ENCODE measurements at places on chromosomes 1 and 21.

- DNase-seq: no peak
Measured at GRCh38 chr1:182699393-182700350, 15.3 kb upstream of the RGS8 start.

- no peak for DNase-seq
Measured at GRCh38 chr1:21577324-21577723, 68.1 kb downstream of the ALPL start.

- no peak for DNase-seq
Measured at GRCh38 chr1:204027446-204027845, 45.5 kb upstream of the SOX13 start.

GRCh38 chr1:23081376-23081775, 62.1 kb downstream of the KDM1A start:
- DNase-seq: no peak

GRCh38 chr21:28447462-28447861, 545.2 kb downstream of the LTN1 start:
- DNase-seq: no peak

DNA sequence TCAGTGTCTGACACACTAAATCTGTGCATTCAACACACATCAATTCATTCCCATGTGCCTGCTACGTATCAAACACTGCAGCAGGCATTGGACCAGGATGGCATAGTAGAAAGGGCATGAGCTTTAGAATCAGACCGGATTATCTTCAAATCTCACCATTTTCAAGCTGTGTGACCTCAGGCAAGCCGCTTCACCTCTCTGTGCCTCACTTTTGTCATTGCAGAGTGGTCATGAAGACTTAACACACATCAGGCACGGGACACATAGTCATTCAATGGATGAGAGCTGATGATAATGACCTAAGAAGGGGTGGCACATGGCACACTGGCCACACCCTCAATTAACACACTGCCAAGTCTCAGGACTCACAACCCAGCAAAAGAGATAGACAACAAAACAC, 46.8 kb downstream of the KLHDC7A start:
- DNase-seq: no peak

DNA sequence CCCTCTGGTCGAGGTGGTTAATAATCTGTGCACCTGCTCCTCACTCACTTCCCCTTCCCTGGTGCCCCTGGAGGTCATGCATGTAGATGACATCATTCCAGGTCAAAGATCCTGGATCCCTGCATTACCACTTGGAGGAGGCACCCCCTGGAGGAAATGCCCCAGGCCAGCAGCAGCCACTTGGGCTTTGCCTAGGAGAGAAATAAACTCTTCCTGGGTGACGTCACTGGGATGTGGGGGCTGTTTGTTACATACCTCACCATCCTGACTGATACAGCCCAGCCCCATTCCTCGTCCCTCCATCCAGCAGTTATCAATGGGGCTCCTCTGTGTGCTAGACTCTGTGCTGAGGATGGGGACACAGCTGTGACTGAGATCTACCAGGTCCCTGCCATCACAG, 433.6 kb downstream of the PTPRU start:
- no peak for DNase-seq

DNA sequence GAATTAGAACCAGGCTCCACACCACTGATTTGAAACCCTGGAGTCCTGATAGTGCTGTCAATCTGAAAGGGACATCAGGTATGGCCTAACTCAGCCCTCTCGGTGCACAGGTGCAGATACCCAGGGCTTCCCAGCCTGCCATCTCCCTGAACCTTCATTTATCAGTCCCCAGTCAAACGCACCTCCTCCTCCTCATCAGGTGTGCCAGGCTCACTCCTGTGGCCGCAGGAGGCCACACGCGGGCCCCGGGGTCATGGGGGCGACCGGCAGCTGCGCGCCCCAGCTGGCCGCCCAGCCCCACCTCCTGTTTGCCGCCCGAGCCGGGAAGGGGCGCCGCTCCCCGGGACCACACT, 572 bp downstream of the FUCA1 start:
- DNase-seq: no peak

DNA sequence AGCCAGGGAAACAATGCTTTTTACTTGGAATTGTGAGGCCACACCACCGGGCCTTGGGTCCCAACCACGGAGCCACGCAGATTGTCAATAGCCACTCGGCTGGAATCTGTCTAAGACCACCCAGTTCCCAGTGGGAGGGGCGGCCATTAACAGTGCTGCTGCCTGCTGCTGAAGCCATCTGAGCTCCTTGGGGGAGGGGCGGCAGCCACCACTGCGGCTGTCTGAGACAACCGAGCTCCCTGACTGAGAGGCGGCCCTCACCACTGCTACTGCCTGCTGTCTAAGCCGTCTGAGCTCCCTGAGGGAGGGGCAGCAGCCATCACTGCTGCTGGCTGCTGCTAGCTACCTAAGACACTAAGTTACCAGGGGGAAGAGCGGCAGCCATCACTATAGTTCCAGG, 64.3 kb downstream of the DMRTA2 start:
- DNase-seq: no peak

- DNase-seq: no peak
Measured at GRCh38 chr1:15212216-15212953, 34.6 kb upstream of the FHAD1 start.

DNA sequence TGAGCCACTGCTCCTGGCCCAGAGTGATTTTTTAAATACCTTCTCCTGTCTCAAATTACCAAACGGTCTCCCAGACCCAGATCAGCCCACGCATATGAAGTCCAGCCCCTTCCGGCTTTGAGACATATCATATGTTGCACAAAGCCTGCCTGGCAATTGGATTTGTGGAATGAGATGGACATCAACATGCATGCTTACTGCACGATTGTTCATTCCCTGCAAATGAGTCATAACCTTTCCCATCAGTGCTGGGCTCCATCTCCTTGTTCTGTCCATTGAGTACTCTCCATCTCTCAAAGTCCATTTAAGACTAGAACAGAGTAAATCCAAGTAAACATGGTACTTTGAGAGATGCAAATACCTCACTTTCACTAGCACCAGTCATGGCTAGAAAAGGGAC, 612.2 kb upstream of the USP24 start:
- DNase-seq: no peak

- no peak for DNase-seq
Measured at GRCh38 chr1:119783354-119784185, 14.9 kb upstream of the HMGCS2 start.

GRCh38 chr1:23701996-23702395, 10.4 kb downstream of the RPL11 start:
- DNase-seq: no peak

GRCh38 chr1:99777752-99778151, 11.3 kb upstream of the FRRS1 start:
- no peak for DNase-seq

DNA sequence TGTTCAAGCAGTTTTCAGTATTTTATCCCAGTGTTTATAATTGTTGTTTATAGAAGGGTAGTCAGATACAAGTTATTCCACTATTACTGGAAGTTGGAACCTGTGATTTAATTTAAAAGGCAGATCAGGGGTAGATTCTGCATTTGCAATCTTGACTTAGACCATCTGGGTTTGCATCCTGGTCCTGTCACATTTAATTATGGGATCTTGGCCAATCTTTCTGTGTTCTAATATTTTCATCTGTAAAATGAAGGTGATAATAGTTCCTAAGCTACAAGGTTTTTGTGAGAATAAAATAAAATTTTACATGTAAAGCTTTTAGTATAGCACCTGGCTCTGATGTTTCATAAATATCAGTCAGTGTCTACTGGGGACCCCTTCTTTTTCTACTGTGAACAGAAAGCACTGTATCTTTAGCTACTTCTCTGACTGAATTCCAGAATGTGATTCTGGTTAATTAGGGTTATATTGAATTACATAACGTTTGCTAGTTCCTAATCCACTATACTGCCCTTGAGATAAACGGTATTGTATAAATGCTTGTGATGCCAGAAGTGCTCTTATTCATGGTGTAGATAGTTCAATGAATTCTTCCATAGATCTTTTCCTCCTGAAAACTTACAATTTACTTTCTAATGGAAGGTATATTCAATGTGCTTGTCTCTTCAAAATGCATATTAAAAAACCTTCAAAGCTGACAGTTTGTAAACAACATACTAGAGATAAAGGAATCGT, 131.0 kb downstream of the KCNK1 start:
- DNase-seq: no peak

GRCh38 chr21:39737376-39738000, 7.5 kb upstream of the IGSF5 start:
- no peak for DNase-seq

- no peak for DNase-seq
Measured at GRCh38 chr1:9909234-9910046, 629 bp downstream of the CTNNBIP1 start.

DNA sequence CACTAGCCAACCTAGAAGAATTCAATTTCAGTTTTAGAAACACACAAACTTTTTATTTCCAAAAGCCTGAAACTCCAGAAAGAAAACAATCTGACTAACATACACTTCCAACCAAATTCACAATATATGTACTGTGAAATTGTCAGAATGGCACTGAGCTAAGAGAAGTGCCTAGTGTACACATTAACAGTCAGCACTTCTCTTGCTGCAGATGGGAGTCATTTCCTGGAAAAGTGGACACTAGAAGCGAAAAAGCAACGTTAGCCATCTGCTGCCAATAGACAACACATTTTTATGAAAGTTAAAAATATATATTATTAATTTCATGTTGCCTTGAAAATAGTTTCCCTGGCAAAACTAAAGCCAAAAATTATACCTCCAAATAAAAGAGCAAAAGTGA, 66.1 kb downstream of the EPS15 start:
- DNase-seq: no peak

- DNase-seq: no peak
Measured at GRCh38 chr1:54714881-54715492, 674 bp upstream of the TTC4 start.

DNA sequence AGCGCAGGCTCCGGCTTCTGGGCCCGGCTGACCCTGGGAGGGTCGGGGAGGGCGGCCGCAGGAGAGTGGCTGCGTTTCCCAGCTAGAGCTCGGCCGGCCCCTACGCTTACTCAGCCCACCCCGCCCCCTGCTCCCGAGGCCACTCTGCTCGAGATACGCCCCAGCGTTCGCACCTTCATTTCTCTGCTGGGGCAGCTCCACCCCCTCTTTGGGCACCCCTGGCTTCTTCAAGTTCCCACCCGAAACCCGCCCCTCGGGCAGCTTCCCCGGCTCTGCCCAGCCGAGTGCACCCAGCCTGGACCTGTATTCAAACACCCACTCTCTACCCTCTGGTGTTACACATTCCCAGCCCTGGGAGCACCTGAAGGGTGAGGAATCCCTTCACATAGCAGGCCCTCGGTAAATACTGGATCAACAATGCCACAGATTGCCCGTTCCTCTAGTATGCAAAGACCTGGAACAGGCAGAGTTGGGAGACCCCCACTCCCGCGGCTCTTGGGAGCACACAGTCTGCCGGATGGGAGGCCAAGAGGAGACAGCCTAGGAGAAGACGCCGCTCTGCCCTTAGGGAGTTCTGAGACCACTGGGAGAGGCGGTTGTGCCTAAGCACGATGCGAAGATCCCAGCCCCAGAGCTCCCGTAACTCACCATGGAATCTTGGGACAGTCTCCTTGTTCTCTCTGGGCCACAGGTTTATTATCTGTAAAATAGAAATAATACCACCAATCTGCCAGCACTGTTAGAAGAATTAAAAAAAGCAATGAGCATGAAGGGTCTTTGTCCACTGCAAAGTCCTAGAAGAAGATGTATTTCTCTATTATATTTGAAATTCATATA, 566 bp upstream of the PAQR7 start:
- DNase-seq: no peak

DNA sequence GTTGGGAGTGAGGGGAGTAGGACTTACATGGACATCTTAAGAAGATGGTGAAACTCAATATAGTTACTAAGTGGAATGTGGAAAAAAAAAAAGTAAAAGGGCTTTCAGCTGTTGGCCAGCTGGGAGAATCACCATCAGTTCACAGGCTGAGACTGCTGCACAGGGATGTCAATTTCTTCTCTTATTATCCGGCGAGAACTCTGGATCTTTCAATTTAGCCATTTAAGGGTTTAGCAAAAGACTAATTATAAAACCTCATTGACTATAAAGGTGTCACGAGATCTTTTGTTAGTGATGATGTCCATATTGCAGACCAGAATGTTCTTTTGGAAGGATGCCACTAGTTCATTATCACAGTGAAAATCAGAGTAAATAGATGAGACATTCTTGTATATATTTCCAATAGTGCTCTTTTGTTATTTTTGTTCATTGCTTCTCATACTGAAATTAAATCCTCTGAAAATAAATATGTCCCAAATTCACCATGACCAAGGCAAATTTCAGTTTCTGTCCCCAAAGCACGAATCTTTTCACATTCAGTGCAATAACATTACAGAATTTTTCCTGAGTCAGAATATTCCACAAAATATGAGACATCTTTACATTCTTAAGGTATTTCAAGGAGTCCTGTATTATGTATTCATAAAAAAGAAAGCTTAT, 266.1 kb downstream of the DNM3 start:
- DNase-seq: no peak

GRCh38 chr1:89739013-89739843, 81.6 kb upstream of the LRRC8D start:
- no peak for DNase-seq

DNA sequence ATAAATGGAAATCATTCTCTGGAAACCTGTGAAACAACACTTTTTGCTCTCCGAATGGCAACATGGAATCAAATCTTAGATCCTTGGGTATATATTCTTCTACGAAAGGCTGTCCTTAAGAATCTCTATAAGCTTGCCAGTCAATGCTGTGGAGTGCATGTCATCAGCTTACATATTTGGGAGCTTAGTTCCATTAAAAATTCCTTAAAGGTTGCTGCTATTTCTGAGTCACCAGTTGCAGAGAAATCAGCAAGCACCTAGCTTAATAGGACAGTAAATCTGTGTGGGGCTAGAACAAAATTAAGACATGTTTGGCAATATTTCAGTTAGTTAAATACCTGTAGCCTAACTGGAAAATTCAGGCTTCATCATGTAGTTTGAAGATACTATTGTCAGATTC, 45.7 kb downstream of the PTGFR start:
- no peak for DNase-seq

GRCh38 chr1:90400131-90400530, 317.0 kb downstream of the BARHL2 start:
- no peak for DNase-seq

DNA sequence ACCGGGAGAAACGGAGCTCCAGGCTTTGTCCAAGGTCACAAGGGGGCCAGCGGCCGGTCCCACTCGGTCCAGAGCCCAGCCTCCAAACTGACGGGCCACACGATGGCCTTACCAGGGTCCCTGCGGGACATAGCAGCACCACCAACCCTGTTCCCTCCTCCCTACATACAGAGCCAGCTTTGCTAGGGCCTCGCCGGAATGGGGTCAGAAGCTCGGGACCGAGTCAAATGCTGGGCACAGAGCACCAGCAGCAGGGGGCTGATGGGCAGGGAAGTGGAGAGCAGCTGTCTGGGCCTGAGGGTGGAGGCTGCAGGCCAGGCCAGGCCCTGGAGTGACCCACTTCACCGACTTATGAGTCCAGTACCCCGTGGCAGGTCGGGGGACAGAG, 14.9 kb upstream of the TTC39A start:
- DNase-seq: no peak

GRCh38 chr1:110176299-110176956, 26.1 kb downstream of the SLC6A17 start:
- no peak for DNase-seq

- no peak for DNase-seq
Measured at GRCh38 chr1:158554352-158554751, at the start of gene OR6Y1. OR6Y1 (minus strand) TSS chr1:158554405; CDS start chr1:158548105, 6,300 bp downstream.

GRCh38 chr1:67227196-67227595, 60.9 kb downstream of the IL23R start:
- no peak for DNase-seq

Measured in stimulated activated CD8-positive, alpha-beta memory T cell treated with anti-CD3 and anti-CD28 coated beads, Interleukin-12 subunit alpha, Interleukin-12 subunit beta, amount 100 ng/mL, for 1 hour (primary cell).